CD4-positive, alpha-beta T cell treated with Interleukin-17A for 4 hours (primary cell): ENCODE measurements at places on chromosomes 5 and 9.

GRCh38 chr5:131381021-131381420 is 117.2 kb downstream of the CDC42SE2 start:
- DNase-seq = no peak

- DNase-seq = no peak
Measured at GRCh38 chr9:14238079-14238478, 75.9 kb downstream of the NFIB start.

DNA sequence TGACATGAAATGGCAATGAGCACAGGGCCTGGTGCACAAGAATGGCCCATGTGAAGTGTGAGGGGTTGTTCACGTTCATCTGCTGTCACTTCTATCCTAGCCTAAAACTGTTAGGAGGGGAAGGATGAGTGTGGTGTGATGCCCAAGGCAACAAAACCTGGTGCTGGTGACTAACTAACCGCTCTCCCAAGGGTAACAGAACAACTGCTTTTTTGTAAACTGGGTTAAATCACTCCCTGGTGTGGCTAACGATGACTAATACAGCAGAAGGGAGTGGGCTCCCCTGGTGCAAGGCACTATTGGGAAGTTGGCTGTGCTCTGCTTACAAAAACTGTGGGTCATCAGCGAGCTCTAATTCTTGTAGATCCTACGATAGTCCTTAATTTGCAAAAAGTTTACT is 103.2 kb upstream of the VCAN start:
- DNase-seq = no peak

- DNase-seq = no peak
Measured at GRCh38 chr9:79224672-79225433, 346.9 kb upstream of the TLE4 start.

GRCh38 chr9:16552252-16552651 is 318.2 kb downstream of the BNC2 start:
- DNase-seq = no peak

DNA sequence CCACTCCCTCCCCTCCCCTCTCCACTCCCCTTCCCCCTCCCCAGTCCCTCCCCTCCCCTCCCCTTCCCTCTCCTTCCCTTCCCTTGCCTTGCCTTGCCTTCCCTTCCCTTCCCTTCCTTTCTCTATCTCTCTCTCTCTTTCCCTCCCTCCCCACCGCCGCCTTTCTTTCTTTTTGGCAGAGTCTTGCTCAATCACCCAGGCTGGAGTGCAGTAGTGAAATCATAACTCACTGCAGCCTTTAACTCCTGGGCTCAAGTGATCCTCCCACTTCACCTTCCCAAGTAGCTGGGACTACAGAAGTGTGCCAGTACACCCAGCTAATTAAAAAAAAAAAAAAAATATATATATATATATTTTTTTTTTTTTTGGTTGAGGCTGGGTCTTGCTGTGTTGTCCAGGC is 45.5 kb downstream of the IL31RA start:
- DNase-seq = no peak

DNA sequence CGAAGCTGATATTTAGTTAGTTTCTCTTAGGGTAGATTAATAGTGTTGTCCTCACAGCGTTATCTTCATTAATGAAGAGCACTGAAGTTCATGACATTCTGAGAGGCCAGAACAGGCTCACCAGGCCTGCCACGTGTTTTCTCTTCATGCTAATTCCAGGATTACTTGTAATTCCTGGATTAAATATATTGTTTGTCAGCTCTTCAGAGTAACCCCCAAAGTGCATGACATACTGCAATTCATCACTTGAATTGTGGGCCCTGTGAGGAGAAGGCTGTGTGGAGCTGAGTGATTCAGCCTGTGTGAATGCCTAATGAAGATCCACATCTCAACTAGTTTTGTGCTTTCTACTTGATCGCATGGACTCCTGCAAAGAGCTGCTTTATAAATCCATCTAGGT is 401.0 kb upstream of the ADAMTSL1 start:
- DNase-seq = no peak

- DNase-seq = peak; percentile 23
Measured at GRCh38 chr9:87685871-87686519, 39.9 kb upstream of the CTSL start.

- DNase-seq = no peak
Measured at GRCh38 chr5:31952067-31952466, 222.1 kb downstream of the GOLPH3 start.

DNA sequence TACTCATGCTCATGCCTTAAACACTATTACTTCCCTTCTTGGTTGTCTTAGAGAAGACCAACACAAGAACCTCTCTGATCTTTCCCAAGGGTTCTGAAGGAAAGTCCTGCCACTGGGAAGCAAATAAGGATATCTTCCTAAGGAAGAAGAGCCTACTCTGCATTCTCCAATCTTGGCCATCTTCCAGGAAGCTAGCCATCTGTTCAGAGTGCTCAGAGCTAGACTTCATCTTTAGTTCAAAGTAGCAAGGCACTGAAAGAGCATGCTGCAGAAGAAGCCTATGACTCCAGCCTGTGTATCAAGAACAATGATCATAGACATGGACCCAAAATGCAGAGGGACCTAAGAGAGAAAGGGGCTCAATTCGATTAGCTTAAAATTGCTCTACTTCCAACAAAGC is 114.7 kb downstream of the KIAA0825 start:
- DNase-seq = no peak

GRCh38 chr5:5042806-5043205 is 97.3 kb upstream of the ADAMTS16 start:
- DNase-seq = no peak

- DNase-seq = no peak
Measured at GRCh38 chr5:163604013-163604412, 98.6 kb downstream of the MAT2B start.

GRCh38 chr5:143340891-143341685 is 62.4 kb downstream of the NR3C1 start:
- DNase-seq = no peak

- no peak for DNase-seq
Measured at GRCh38 chr5:62550103-62550502, 28.5 kb upstream of the LRRC70 start.

DNA sequence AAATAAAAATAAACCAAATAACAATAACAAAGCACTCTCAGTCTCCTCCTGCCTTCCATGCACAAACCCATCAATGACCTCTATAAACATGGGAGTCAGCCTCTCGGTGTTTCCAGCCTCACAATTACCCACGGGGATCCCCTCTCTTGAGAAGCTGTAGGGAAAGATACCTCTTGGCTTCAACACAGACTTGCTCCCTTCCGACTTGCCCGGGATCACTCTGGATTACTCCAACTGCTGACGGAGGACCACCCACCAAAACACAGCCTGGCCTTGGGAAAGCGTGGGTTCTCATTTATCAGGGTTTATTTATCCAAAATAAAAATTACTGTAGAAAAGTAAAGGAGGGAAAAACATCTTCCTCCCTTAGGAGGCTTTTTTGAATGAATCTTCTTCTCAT is 11.5 kb upstream of the NKX2-5 start:
- no peak for DNase-seq

GRCh38 chr5:140827704-140828361 is at the start of gene PCDHA6:
PCDHA6 (plus strand) TSS chr5:140827960; CDS start chr5:140828092, 132 bp downstream.
- DNase-seq = no peak

DNA sequence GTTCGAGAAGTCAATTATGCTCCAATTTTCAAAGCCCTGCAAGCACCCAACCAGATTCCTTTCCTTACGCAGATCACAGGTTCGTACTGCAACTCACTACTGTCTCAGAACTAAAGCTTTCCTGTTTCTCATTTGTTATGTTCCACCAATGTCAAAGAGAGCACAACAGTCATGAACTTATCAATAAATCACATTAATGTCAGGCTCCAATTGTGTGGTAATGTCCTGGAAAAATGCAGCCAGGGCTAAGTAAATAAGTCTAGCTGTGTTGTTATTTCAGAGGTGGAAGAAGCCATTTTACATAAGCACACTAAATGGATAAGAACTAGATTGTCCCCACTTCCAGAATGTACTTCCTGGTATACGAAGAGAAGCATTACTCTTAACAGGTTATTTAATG is 488.6 kb upstream of the PTGER4 start:
- no peak for DNase-seq

DNA sequence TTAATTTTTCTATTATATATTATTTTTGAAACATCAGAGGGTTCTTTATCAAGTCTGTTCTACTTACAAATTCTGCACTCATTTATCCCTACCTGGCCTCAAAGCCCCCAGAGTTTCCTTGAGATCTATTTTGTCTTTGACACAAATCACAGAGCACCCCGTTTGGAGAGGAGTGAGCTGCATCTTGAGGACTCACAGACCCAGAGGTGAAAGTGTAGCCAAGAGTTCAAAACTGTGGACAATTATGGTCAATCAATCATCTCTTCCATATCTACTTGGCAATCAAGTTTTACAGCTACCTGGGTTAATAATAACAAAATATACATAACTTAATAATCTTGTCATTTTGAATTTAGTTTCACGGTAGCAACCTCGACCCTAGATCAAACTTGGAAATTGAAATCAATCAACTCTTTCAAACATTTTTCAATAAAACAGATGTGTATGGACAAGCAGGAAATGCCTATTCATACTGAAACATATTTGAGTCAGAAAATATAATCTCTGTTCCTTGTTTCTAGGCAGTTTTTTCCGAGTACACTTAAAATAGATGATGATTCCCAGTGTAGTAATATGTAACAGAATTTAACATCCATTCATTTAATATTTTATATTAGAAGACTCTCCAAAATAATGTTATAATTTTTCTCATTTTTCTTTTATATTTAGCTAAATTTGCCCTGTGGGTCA is 13.7 kb upstream of the SYK start:
- no peak for DNase-seq

DNA sequence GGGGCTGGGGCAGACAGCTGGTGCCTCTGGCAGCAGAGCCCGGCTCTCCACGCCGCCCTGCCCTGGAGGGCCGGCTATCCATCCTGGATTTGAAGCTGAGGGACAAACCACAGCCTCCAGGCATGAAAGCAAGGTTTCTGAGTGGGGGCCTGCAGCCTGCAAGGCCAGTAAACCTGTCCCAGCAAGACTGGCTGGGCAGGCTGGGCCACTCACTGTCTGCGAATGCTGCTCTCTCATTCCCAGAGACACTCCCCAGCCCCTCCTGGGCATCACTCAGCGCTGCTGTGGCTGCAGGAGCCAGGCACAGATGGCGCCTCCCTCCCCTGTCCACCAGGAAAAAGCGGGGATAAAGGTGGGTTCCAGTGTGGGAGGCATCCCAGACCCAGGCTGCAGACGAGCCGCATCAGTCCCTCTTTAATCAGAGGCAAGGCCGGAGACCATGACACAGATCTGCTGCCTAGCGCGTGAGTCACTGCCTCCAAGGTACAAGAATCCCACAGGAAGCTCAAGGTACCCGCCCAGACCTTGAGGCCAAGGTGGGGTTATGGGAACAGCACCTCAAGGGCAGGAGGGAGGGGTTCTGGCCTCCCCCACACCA is 118.0 kb downstream of the VAV2 start:
- DNase-seq = no peak

GRCh38 chr9:35226651-35227050 is 64.8 kb downstream of the UNC13B start:
- DNase-seq = no peak

DNA sequence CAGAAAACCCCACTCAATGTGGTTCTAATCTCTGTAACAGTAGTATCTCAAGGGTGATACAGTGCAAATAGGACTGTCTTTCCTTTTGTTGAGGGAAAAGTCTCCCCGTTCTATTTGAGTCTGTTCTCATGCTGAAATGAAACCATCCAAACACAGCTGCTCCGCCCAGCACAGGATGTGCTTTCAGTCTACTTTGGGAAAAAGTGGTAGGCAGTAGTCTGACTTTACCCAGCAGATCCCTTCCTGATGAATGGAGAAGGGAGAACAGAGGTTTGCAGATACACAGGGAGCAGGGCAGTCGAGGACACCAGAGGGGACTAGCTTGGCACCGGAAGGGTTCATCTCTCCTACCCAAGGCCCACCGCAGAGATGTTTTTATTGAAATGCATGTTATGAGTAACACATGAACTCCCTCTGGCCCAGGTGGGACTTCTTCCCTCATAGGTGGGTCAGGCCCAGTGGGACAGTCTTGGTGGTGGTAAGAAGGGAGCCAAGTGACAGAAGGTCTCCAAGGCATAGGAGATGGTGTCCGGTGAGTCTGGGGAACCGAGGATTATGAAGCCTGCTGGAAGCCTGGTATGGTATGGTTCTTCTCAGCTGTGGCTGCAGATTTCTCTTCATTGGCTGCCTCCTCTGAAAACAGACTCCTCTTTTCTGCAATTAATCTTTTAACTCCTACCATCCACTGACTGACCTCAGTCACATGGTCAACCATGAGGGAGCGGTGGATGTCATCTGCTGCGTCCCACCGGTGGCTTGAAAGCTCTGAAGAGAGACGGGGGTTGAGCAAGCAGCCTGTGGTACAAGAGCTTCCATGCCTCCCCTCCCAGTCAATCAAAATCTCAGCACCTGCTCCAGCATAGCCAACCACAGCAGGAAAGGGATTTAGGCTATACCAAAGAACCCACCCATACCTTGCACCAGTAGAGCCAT is 3.0 kb downstream of the EIF4EBP3 start:
- DNase-seq = no peak

GRCh38 chr5:126014676-126015075 is 408.5 kb upstream of the GRAMD2B start:
- no peak for DNase-seq

DNA sequence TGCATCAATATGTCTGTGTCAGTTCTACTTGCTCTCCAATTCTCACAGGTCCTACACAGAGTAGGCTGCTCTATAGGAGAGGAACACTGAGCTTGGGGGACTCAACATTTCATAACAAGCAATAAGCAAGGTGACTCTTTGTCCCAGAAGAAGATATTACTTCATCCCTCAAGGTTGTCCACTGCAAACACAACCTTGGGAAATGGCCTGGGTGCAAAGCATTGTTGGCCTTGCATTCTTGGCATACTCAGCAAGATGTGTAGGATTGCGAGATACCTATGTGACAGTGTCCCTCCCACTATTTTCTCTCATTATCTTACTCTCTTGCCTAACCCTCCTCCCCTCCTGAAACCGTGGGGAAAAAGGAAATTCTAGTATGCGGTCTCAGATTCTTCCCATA is 169.8 kb upstream of the FREM1 start:
- no peak for DNase-seq

DNA sequence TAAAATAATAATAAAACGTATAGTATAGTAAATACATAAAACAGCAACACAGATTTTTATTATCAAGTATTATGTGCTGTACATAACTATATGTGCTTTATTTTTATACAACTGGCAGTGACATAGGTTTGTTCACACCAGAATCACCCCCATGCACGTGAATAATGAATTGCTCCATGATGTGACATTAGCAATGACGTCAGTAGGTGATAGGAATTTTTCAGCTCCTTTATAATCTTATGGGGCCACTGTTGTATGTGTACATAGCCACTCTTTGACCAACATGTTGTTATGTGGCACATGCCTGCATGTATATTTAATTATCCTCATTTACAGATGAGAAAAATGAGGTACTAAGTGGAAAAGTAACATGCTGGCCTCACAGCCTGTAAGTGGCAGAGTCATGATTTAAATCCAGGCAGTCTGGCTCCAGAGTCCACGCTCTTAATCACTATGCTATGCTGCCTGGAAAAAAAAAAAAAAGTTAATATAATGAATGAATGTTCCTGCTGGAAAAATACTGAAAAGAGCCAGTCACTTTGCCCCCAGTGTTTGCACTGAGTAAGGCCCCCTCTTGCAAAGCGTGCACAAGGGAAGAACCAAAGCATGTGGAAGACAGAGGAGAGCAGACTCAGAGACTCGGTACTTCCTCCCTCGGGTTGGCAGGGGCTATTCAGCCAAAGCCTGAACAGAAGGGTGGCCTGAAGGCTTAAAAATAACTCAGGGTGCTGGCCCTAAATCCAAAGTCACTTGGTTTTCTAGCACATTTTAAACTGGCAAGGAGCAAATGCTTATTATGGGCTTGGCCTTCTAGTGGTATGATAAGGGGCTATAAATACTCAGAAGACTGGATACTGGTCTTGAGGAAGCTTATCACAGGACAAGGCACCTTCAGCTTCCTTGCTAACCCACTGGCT is 206.8 kb downstream of the GLIS3 start:
- DNase-seq = no peak
